ENCODE measurements at places on chromosomes 5 and 9.

- DNase-seq = no peak
Measured at GRCh38 chr5:142295960-142296860, 28.6 kb downstream of the SPRY4 start.

GRCh38 chr5:94577466-94578245 is 40.7 kb downstream of the KIAA0825 start:
- peak; percentile 24 for DNase-seq

- no peak for DNase-seq
Measured at GRCh38 chr9:35516479-35516878, 26.6 kb downstream of the RUSC2 start.

DNA sequence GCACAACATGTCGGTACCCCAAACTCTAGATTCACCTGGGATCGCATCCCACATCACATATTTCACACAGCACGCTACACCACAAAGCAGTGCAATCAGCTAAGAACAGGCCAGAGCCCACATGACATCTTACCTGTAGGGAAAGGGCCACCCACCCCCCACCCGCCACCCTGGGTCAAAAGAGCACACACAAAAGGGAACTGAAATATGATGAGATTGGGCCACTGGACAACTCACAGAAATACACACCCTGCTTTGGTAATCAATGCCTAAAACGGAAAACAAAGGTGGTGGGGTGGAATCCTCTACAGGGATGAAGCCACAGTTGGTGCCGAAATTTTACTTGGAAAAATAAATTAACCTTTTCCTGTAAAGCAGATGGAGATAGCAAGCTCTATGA is 13.1 kb downstream of the RETREG1 start:
- DNase-seq = no peak

DNA sequence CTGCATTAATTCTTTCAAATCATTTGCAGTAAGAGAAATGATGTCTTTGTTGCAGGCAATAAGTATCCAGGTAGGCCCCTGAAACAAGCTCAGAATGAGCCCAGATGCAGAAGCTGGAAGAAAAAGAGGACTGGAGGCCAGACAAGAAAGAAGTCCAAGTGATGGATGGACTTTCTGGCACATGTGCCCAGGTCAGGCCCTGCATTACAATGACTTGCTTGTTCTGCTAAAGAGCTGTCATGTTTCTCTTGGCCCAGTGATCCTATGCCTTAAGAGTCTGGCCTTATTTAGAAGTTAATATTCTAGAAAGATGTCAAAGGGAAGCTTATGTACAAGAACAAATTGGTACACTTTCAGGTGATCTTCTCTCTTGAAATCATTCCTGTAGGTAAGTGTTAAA is 64.8 kb downstream of the DPYSL3 start:
- no peak for DNase-seq

DNA sequence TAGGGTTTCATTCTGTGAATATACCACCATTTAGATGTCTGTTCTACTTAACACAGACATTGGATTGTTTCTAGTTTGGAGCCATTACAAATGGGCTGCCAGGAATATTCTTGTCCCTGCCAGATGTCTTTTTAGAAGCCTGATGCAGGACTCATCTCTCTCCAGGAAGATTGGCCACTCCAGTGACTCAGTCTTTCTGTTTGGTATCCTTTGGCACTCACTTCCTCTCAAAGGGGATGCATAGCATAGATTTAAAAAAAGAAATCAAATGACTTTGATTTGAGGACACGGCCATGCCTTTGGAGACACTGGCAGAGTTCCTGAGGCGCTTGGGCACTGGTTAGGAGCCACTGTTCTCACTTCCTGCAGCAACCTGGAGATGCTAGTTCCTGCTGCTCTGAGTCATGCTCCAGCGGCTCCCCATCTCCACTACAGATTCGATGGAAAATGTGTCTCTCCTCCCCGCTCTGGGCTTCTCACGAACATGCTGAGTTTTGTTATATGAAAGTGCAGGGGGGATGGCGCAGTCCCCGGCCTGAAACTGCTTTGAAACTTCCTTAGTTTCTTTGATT is 3.5 kb upstream of the ZNF366 start:
- peak; percentile 30 for DNase-seq

GRCh38 chr9:71694332-71694731 is 74.0 kb downstream of the CEMIP2 start:
- no peak for DNase-seq

DNA sequence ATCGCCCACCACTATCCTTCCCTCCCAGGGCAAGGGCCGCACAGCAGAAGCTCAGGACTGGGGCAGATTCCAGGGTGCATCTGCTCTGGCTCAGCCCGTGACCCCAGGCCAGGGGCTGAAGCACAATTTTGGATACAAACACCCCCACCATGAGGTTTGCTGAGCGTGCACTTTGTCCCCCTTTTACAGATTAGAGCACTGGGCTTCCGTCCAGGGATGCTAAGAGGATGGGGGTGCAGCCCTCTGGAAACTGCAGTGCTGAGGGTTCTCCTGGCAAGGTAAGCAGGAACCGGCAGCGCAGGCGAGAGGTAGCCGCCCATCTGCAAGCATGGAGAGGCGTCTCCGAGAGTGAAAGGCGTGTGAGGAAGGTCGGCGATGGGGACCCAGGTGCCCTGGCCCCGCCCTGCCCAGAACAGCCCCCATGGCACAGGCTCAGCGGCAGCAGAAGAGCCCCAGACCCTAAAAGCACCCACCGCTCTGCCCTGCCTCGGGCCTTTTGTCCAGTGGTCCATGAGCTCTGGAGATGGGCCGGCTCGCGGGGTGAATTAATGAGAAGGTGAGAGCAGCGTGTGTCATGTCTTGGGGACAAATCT is 54.5 kb upstream of the OLFM1 start:
- DNase-seq = no peak

- DNase-seq = no peak
Measured at GRCh38 chr9:28439688-28440087, 866.4 kb upstream of the C9orf72 start.

GRCh38 chr9:114790521-114790920 is 15.3 kb downstream of the TNFSF15 start:
- DNase-seq = no peak

DNA sequence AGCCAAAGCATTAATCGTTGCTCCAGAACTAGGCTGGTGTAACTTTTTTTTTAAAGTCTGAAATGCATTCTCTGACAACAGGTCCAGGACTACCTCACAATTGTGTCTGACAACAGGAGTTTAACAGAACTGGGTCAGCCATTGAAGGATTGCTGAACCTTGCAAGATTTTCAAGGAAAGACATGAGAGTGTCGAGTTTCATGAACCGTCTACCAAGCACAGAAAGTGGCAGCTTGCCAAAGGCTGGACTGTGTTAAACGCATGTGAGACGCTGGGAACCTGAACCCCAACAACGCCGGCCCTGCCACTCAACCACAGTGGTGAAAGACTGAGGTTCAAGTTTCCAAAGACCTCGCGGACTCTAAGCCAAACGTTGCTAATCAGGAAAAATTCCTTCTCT is 79.1 kb downstream of the LHFPL2 start:
- no peak for DNase-seq

DNA sequence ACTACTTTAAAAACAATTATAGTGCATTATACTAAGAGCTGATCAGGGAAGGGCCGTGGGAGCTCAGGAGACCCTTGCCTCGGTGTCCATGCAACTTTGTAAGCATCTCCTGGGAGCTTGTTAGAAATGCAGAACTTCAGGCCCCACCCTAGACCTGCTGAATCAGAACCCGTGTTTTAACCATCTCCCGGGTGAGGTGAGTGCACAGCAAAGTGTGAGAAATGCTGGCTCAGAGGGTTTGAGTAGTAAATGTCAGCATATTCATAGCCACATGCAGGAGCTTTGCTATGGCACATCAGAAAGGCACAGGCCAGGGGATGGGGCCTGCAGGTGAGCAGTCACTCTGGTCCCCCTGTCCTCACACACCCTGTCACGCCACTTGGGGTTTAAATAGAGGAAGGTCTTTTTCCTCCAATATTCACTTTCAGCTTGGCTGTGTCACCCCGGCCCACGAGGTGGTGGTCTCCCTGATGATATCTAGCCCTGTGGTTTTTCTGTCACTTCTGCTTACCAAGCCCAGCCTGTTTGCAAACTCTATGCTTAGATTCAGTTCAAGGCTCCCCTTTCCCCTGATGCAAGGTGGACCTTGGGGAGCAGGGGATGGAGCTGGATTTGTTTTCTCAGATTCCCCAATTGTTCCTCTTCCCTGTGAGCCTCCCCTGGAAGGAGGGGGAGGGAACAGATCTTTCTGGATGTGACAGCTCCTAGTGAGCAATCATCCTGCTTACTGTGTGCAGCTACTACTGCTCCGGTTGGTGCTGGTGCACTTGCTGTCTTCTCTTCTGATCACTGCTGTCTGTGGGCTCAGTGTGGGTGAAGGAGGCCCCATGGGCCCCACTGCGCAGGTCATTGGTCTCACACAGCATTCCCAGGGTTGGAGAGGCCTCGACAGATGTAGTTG is 51.8 kb upstream of the TGFBR1 start:
- DNase-seq = no peak

DNA sequence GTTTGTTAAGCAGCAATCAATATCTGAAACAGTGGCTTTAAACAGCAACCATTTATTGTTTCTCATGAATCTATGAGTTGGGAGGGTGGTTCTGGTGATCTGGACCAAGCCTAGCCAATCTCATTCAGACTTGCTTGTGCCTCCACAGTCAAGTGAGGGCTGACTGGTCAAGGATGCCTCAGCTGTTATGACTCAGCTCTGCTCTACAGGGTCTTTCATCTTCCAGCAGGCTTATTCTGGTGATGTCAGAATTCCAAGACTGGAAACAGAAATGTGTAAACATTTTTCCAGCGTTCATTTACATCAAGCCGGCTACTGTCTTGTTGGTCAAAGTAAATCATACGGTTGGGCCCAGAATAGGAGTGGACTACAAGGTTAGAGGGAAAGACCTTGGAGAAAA is 2.5 kb upstream of the PIP5K1B start:
- no peak for DNase-seq

DNA sequence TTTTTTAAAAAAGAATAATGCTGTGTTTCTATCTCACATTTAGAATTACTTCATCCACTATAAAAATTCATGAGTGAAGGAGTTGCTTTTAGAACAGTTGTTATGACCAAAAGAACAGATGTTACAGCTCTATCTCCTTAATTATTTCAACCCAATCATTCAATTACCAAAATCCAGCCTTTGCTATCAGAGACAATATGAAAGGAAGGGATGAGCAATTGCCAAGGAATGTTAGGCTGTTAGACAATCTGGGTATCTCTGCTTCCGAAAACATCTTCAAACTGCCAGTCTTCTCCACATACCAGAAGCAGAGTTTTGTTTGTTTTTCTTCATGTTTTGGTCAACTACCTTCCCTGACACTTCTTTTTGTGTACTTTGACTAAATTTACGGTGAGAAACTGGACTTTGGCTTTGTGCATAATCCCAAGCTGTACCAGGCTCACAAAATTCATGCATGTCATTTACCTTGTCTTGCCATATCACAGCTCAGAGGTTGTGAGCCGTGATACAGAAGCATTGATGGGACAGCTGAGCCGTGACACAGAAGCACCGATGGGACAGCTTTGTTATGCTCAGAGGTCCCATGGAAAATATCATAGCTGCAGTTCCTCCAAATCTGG is 405.5 kb downstream of the KIF4B start:
- DNase-seq = no peak

GRCh38 chr5:74482990-74483389 is 157.5 kb downstream of the ENC1 start:
- DNase-seq = no peak

DNA sequence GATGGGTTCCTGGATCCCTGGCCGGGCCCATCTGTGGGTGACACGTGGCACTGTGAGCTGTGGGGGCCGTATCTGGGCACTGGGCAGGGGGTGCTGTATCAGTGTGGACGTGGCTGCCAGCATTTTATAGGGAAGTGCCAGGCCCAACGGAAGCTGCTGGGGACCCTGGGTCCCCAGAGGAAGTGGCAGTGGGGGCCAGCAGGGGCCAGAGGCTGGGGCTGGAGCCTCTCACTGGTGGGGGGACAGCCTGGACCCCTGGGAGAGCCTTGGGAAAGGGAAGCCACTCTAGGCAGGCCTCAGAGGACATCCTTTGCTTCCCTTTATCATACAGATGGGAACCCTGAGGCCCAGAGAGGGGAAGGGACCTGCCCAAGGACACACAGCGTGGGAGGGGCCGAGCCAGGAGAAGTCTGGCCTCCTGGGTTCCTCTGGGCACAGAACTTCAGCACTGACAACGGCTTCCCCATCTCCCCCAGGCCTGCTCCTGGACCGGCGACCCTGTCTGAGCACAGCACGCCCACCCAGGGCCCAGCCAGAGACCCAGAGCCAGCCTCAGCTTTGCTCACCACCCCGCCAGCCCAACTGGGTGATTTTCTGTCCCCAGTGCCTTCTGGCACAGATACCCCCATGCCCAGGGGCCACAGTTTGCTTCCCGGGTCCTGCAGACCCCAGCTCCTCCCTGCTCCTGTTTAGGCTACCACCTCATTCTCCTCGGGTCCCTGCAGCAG is 15.5 kb upstream of the LAMC3 start:
- no peak for DNase-seq

GRCh38 chr5:52963636-52964035 is 25.5 kb upstream of the ITGA2 start:
- DNase-seq = no peak

- DNase-seq = no peak
Measured at GRCh38 chr9:92988215-92988768, 41.0 kb downstream of the FGD3 start.

GRCh38 chr5:172173564-172174153 is 14.4 kb downstream of the STK10 start:
- no peak for DNase-seq

GRCh38 chr9:109037946-109038715 is 24.8 kb upstream of the CTNNAL1 start:
- no peak for DNase-seq

DNA sequence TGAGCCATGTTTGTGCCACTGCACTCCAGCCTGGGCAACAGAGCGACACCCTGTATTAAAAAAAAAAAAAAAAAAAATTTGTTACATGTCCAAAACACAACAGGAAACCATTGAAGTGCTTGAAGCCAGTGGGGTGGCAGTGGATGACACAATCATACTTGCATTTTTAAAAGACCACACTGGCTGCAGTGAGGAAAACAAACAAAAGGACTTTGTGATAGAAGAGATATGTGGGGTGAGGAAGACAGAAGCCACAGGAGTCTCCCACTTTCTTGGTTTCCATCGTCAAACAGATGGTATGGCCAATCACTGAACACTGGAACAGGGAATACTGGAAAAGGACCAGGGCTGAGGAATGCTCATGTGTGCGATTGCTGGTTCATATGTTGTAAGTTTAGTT is 20.9 kb upstream of the COMMD10 start:
- DNase-seq = no peak

DNA sequence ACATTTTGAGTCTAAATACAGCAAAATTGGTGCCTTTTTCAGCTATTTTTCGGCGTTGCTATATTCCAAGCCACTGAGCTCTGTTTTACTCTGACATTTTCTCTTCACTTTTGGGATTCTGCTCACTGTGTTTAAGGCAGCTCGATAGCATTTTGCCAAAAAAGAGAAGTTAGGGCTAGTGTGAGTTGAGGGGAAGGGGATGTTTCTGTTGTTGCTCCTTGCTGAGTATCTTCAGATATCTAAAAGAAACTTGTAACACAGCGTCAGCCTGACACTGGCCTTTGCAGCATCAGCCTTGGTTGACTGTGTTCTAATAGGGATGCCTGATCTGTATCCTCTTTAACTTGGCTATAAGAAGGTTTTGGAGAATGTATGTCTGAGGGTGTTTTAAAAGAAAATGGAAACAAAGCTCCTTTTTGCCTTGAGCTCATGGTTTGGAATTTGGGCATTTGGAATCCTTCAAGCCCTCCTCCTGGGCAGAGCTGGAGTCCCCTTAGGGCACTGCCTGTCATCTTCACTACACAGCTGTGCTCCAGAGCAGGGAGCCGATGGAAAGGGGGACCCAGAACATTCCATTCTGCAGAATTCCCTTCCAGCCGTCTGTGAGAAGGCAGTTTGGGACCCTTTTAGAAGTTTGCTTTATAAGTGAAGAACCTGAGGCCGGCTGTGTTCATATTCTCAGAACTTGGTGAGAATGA is 63.0 kb downstream of the EXOSC2 start:
- DNase-seq = no peak
